Right lung (tissue), 10 donors: ENCODE measurements at places on chromosomes 5 and 9. TPM values are rescaled to one million over a fixed set of nuclear protein-coding genes. Genes with fewer than 3 reads are reported as not detected.

DNA sequence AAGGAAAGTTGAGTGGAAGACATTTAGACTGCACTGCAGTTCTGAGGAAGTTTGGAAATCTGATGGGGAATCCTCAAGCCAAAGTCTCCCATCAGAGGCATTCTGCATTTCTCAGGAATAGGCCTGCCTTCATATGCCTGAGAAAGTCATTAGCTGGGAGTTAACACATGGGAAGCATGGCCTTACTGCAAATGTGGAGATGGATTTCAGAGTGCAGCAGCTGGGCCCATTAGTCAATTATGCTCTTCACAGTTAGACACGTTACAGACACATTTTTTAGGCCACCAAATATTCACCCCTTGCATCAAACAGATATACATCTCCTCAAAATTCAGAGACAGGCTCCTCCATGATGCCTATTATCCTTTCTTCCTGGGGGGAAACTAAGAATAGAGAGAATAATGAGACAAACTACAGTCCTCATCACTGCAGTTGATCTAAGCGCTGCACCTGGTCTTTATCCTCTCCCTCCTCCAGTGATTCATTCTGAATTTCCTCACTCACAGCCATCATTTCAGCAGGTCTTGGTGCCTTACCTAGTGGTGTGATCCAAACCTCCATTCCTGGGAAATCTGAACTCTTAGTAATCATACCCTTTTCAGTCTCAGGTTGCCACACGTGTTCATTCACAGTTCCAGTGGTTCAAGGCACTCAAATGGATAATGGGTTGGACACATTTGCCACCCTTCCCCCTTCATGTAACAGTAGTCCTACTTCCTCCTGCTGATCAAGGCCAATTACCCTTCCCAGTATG lies 47.9 kb upstream of the PPP2CA start:
- no peak for DNase-seq

GRCh38 chr5:94040591-94041148 lies 299.3 kb upstream of the POU5F2 start:
- DNase-seq = no peak

- peak; percentile 79 for DNase-seq
Observed at GRCh38 chr9:106878934-106879333, 16.0 kb downstream of the ZNF462 start.

GRCh38 chr9:8637626-8638025 lies 838.0 kb upstream of the DMAC1 start:
- DNase-seq = no peak

DNA sequence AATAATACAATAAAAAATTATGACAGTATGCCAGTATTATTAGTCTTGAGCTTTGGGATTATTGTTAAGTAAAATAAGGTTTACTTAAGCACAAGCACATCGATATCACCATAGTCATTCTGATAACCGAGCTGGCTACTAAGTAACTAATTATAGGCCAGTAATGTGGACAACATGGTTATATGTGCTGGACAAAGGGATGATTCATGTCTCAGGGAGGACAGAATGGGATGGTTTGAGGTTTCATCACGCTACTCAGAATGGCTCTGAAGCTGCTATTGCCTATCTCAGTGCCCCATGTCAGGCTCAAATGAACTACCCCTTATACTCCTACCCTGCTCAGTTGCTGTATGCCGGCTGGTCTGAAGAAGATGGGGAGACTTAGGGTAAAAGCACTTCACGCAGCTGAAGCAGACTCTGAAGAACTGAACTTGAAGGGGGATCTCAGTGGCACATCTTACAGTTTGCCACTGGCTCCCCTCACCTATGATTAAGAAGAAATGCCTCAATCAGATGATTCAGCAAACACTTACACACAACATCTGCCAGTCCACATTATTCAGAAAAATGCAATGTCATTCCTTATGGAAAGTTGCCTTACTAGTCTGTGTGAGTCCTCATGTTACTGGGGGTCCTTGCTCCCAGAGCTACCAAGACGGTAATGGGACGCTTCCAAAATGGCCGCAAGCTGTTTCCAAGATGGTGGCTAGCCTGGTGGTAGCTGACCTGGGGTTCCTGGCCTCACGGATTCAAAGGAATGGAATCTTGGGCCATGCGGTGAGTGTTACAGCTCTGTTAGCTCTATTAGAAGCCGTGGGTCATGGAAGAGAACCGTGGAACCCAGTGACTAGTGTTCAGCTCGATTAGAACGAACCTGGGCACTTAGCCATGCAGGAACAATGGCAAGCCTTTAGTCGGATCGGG lies 1098.6 kb downstream of the TAF11L14 start:
- no peak for DNase-seq

DNA sequence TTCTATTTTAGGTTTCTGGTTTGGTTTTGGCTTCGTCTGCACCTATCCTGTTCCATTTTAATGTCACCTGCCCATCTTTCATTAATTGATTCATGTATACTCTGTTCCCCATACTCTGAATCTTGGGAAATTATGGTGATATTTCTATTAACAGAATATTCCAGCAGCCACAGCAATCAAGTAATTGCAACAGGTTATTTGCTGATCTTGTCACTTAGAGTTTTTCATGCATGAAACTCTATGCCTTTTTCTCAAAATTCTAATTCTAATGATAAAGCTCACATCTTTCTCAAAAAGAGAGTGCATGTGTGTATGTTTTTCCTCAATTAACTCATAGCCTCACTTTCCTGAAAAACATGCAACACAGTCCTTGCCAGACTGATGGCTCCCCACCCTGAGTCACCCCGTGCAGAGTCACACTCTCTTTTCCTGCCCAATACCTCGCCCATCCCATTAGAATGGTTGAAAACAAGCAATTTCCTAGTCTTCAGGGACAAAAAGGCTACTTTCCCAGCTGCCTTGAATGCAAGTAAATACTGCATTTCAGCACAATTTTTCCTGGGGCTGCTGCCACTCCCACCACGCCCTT lies 15.6 kb downstream of the GFRA3 start:
- DNase-seq = no peak

DNA sequence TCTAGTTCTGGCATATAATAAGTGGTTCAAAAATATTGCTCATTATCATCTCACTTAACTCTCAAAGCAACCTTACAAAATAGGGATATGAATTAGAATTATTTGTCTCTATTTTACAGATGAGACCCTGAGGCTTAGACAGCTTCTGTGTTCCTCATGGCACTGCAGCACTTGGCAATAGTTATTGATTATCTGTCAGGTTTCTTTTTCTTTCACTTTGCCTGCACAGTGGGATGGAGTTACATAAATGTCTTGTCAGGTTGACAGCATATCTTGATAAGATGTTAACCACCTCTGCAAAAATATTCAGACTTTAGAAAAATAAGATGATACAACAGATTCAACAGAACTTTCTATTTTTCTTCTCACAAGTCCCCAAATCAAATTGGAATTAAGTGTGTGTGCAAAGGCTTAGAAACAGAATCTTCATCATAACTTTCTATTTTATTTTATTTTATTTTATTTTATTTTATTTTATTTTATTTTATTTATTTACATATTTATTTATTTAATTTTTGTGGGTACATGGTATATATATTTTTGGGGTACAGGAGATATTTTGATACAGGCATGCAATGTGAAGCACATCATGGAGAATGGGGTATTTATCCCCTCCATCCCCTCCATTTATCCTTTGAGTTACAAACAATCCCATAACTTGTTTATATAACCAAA lies 17.7 kb downstream of the NSG2 start:
- no peak for DNase-seq

GRCh38 chr5:149271195-149271715 lies 404 bp upstream of the AFAP1L1 start:
- DNase-seq = no peak

- no peak for DNase-seq
Observed at GRCh38 chr5:150429410-150429873, 16.7 kb upstream of the CD74 start.

DNA sequence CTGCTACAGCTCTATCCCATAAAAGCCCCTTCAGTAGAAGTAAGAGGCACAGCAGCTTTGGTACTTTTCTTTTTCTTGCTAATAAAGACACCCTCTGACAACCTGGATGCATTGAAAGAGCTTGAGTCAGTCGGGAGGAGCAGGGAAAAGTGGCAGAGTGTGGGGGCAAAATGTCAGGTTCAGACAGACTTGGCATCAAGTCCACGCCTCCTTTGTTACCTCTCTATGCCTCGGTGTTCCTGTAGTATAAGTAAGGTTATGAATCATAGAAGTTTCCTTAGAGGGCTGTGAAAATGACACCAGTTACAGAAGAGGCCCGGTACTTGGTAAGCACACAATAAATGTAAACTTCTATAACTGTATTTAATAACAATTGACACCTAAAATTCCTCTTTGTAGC lies 133.9 kb downstream of the ESM1 start:
- DNase-seq = no peak

GRCh38 chr9:78598120-78598519 lies 301.2 kb downstream of the PSAT1 start:
- no peak for DNase-seq

DNA sequence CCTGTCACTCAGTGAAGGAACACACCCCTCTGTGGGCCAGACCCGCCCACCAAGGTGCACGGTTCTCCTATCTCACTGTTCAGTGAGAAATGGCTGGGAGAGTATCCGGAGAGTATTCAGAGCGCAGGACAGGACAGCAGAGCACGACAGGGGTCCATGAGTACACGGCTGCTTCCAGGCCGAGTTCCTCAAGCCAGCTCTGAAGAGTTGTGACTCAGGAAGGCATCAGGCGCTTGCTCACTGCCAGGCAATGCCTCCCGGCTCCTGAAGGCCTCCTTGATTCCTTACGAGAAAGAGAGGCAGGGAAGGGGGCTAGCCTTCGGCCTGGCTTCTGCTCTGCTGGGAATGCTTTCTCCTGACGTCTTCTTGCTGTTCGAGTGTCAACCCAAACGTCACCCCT lies 132.1 kb upstream of the PPP1R26 start:
- no peak for DNase-seq

DNA sequence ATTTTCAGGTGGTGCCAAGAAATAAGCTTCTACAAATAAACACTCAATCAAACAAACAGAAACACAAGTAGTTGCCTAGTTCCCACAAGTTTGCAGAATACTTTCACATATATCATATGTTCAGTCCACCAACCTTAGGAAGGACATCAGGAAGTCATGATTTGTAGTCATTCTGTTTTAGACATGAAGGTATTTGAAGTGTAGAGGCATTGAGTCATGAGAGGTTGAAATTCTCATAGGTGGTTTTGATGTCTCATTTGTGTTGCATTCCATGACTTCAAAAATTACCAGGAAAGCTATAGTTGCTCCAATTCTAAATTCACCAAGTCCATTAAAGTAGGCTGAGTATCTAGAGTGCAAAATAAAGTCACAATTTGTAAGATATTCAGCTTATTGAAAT lies 159.0 kb downstream of the KCTD16 start:
- DNase-seq = no peak

DNA sequence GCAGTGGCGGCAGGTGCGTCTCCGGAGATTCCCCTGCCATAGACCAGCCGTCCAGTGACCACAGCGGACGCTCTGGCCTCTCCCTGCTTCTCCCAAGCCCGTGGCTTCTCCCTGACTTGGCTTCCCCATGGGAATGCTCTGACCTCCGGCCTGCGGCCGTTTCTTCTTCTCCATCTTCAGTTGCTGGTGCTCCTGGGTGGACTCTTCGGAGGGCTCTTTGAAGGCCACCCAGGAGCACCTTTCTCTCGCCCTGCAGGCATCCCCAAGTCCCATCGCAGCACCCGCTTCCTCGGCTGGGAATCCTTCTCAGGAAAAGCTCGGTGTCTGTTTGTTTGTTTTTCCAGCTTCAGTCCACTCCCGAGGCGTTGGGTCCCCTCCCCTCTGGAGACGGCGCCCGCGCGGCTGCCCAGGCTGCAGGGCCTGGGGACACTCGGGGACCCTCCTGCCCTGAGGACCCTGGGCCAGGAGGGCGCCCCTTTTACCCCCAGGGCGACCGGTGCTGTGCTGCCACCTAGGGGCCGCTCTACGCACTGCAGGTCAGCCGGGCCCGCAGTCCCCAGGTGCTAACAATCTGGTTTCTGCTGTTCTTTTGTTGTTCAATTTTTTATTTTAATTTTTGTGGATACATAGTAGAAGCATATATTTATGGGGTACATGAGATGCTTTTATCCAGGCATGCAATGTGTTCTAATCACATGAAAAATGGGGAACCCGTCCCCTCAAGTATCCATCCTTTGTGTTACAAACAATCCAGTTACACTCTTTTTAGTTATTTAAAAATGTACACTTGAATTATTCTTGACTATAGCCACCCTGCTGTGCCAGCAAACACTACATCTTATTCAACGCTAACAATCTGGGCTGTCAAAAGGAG lies 197.9 kb upstream of the ADAMTS16 start:
- peak; percentile 2 for DNase-seq

TTLL11 gene
- polyA plus RNA-seq = 10.0 TPM

SLC1A1 gene
- 7.9 TPM for polyA plus RNA-seq

GPR151 gene
- polyA plus RNA-seq = not detected

IFNA21 gene
- not detected for polyA plus RNA-seq

FGD3 gene
- polyA plus RNA-seq = 7.5 TPM
